Activated T-helper 2 cell treated with anti-CD3 and anti-CD28 coated beads, Interferon-gamma antibody, Interleukin-2, Interleukin-4, amounts not matched to agents 10 μg/mL and 5 μg/mL and 100 μg/mL, durations not matched to agents 14 hours and 24 hours and 36 hours (primary cell): ENCODE measurements at places on chromosomes 7 and 10. TPM values are rescaled to one million over a fixed set of nuclear protein-coding genes. Genes with fewer than 3 reads are reported as not detected.

GRCh38 chr7:113828581-113828980 lies 90.2 kb downstream of the PPP1R3A start:
- DNase-seq = no peak

- DNase-seq = no peak
Observed at GRCh38 chr10:80153460-80153859, 20.9 kb downstream of the PLAC9 start.

The CCDC172 gene
- not detected in 2 replicates for total RNA-seq

- no peak for DNase-seq
Observed at GRCh38 chr7:148903504-148903903, 19.4 kb upstream of the EZH2 start.

DNA sequence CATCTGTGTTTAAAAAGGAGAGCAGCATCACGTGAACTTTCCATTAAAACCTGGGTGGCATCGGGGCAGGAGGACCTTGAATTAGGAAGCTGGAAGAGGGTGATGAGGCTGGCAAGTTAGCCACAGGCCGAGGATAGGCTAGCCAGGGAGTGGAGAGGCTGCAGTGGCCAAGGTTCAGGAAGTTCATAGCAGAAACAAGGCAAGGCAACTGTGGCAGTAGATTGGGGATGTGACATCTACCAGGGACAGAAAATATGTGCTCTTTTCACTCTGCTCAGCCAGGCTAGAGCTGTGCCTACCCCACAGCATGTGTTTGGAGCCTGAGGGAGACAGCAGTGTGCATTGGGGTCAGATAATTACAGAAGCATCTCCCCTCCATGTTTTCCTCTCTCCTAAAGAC lies 2.2 kb upstream of the INPP5F start:
- no peak for DNase-seq

The WASHC2C gene
- total RNA-seq = 25.0 and 26.8 TPM in 2 replicates

DNA sequence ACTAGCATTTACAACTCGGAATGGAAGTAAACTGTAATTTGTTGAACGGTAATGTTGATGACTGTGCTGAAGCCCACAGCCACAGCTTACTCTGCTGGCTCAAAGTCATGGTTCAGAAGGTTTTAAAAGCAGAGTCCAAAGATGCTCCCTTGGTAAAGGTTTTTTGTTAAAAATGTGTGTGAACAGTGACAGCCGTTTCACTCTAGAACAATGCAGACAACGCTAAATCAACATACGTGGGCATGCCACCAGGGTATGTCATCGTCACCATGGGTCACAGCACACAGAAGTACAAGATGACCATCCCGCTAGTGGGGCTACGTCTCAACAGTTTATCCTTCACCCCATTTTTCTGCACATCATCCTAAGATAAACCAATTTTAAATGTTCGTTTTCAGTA lies 106.5 kb upstream of the LANCL2 start:
- DNase-seq = no peak

The CADPS2 gene
- total RNA-seq = not detected in 2 replicates

- no peak for DNase-seq
Observed at GRCh38 chr10:114081911-114082583, 38.4 kb downstream of the ADRB1 start.

- DNase-seq = no peak
Observed at GRCh38 chr7:107070710-107071109, 26.2 kb downstream of the PRKAR2B start.

The MASTL gene
- total RNA-seq = 26.7 and 29.7 TPM in 2 replicates

The HOXA1 gene
- total RNA-seq = 0.11 and 0.16 TPM in 2 replicates

DNA sequence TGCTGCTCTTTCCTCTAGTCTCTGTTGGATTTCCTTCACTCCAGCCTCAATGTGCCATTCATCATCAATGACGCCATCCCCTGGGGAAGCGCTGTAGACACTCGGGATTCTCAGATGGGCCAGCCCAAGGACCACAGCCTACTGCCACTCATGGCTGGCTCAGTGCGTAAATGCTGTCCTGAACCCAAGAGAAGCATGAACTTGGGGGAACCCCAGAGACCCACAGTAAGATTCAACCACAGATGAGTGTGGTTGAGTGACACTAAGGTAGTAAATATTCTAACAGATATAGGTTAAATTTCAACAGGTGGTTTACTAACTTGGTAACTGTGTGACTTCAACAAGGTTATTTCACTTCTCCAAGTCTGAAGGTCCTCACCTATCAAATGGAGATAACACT lies 304.1 kb downstream of the GRM8 start:
- no peak for DNase-seq

The ATOH7 gene
- total RNA-seq = not detected in 2 replicates

The C10orf90 gene
- not detected in 2 replicates for total RNA-seq

The OLAH gene
- not detected in 2 replicates for total RNA-seq

The TMEM213 gene
- not detected in 2 replicates for total RNA-seq

GRCh38 chr10:127441350-127442219 lies 107.5 kb upstream of the NPS start:
- no peak for DNase-seq

The CYP3A7 gene
- total RNA-seq = not detected in 2 replicates

- DNase-seq = no peak
Observed at GRCh38 chr7:138776166-138776833, 21.5 kb upstream of the TMEM213 start.

GRCh38 chr7:2106924-2107323 lies 125.8 kb downstream of the MAD1L1 start:
- DNase-seq = no peak
